ENCODE measurements at places on chromosomes 7 and 10.

DNA sequence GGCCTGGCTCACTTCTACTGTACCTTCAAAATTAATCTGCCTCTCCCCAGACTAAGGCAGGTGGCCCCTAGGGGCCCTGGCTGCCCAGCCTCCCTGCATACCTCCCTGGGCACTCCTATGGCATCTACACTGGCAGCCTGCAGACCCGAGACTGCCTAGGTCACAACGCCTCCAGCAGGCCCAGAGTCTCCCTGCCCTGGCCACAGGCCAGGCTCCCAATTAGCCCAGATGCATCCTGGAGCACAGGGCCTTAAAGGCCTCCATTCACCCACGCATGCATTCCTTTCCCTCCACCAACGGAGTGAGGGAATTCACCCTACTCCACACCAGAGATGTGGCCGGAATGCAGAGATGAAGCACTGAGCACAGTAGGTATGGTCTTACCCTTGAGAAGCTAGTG, 1.9 kb downstream of the CHAT start:
- DNase-seq = no peak

DNA sequence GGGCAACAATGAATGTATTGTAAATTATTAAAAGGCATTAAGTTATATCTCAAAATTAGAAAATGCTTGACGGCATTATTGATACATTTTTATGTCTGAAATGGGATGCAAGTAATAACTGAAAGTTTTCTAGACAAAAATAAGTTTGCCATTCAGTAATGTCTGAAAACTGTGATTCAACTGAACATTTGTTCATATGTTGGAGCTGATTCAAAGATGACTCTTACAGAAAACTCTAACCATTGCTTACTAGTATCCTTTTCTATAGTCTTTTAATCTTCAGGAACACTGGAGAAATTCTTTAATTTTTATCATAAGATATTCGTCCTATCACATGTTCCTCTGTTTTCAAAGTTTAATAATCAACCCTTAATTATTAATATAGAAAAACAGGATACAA, 71.1 kb upstream of the TFEC start:
- DNase-seq = no peak

GRCh38 chr7:85167636-85168035, 19.2 kb downstream of the SEMA3D start:
- DNase-seq = no peak

DNA sequence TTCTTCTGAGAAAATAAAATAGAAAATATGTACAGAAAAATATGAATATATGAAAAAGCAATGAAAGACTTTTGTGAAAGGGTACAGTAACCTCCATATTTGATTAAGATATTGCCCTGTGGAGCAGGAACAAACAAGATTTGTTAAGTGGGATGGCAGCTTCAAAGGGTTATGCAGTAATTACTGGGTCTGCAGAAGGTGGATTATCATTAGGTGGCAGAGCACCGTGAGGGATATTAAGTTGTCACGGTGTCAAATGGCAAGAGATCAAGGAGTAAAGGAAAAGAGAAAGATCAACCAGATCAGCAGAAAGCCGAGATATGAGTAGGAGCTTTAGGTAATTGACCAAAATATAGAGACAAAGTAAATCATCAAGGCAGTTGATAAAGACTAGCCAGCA, 44.1 kb downstream of the DGKB start:
- no peak for DNase-seq

DNA sequence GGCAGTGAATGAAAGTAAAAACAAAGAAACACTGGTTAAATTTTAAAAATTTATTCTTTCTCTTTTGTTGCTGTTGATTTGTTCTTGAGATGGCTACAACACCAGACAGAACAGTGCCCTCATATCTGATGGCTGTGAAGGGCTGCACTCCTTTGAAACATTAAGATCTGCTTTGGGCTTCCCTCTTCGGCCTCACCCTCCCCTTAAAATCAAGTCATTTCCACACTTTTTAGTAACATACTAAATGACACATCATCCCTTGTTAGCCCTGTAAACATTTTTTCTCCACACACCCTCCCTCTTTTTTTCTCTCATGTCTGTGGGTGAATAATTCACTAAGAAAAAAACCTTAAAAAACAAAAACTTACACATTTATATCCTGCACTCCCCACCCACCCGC, 16.4 kb downstream of the IRF5 start:
- no peak for DNase-seq

DNA sequence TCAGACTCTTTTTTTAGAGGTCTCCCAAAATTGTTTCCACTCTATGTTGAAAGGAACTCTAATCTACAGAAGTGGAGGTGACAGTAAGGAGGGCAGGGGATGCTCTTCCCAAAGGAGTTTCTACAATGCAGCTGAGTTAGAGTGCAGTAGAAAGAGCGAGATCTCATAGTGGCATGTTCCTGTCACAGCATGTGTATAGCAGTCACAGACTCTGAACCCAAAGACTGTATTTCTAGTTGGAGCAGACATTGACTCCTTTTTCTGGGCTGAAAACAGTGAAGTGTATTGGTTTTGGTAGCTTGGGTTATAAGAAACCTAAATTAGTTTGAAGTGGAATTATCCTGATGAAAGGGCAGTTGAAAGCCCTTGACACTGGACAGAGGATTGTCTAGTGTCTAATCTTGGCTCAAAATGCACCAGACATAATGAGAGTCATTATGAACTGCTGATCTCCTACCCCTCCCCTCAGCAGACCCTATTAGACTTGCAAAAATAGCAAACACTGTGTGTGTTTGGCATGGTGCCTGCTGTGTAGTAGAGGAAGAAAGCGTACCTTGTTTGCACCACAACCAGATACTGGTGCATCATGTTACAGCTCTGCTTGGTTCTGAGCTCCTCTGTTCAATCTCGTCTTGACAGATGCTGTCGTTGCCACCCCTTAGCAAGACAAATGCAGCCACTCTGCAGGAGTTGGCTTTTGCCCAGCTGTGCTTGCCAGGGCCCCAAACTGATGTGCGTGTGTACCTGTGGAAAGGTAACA, 336.0 kb downstream of the AUTS2 start:
- peak; percentile 52 for DNase-seq
